ENCODE measurements at places on chromosomes 2 and 18. TPM values are rescaled to one million over a fixed set of nuclear protein-coding genes. Genes with fewer than 3 reads are reported as not detected.
A peak's percentile ranks its signal among the peaks of the same experiment; 100 is the strongest.

GRCh38 chr2:133986881-133987795 is 266.7 kb upstream of the MGAT5 start:
- H3K4me1 ChIP-seq = no peaks in the 10 kb centered on the region
- peak overlapping the region; percentile 75 for H3K27ac ChIP-seq
- H3K27me3 ChIP-seq = no peaks in the 10 kb centered on the region
- H3K36me3 ChIP-seq = no peaks in the 10 kb centered on the region
- H3K4me3 ChIP-seq = no peak overlapping the region
- peak; percentile 76 for DNase-seq

DNA sequence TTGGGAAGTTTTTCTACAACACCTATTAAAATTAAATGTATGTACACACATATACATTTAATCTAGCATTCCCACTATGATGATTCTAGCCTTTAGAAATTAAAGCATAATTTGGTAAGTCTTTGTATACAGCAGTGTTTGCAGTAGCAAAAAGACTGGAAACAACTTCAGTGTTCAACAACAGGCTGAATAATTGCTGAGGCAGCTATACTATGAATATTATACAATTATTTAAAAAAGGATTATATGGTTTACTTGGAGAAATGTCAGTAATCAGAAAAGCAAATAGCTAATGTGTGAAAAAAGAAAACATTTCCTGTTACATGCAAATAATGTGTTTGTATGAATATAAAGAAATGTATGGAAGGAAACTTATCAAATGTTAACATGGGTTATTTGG is 1.4 kb upstream of the ZNF638 start:
- no peak overlapping the region for H3K4me3 ChIP-seq
- H3K27ac ChIP-seq = no peak overlapping the region
- peaks cover 30% of the 10 kb centered on the region for H3K4me1 ChIP-seq
- no peak for DNase-seq
- H3K27me3 ChIP-seq = no peaks in the 10 kb centered on the region

GRCh38 chr2:68156419-68156818 is 1.3 kb upstream of the PNO1 start:
- no peaks in the 10 kb centered on the region for H3K27me3 ChIP-seq
- no peaks in the 10 kb centered on the region for H3K36me3 ChIP-seq
- H3K4me3 ChIP-seq = no peak overlapping the region
- DNase-seq = no peak
- H3K27ac ChIP-seq = peak overlapping the region; percentile 85
- H3K4me1 ChIP-seq = peaks cover 10% of the 10 kb centered on the region

- no peak for DNase-seq
- H3K4me1 ChIP-seq = peaks cover 3% of the 10 kb centered on the region
- no peak overlapping the region for H3K27ac ChIP-seq
- no peak overlapping the region for H3K4me3 ChIP-seq
These were observed 115.1 kb upstream of the PELI1 start for GRCh38 chr2:64259312-64259711.

- no peak overlapping the region for H3K27ac ChIP-seq
- H3K36me3 ChIP-seq = no peaks in the 10 kb centered on the region
- no peaks in the 10 kb centered on the region for H3K27me3 ChIP-seq
- no peak overlapping the region for H3K4me3 ChIP-seq
- H3K4me1 ChIP-seq = no peaks in the 10 kb centered on the region
These were observed 18.7 kb upstream of the ATOH8 start for GRCh38 chr2:85734942-85735608.

The ASXL3 gene
- total RNA-seq = 0.10 TPM
